Stimulated activated CD4-positive, alpha-beta T cell treated with anti-CD3 and anti-CD28 coated beads, Interleukin-15, amount 100 ng/mL, for 1 hour (primary cell): ENCODE measurements at places on chromosomes 3 and 15.

DNA sequence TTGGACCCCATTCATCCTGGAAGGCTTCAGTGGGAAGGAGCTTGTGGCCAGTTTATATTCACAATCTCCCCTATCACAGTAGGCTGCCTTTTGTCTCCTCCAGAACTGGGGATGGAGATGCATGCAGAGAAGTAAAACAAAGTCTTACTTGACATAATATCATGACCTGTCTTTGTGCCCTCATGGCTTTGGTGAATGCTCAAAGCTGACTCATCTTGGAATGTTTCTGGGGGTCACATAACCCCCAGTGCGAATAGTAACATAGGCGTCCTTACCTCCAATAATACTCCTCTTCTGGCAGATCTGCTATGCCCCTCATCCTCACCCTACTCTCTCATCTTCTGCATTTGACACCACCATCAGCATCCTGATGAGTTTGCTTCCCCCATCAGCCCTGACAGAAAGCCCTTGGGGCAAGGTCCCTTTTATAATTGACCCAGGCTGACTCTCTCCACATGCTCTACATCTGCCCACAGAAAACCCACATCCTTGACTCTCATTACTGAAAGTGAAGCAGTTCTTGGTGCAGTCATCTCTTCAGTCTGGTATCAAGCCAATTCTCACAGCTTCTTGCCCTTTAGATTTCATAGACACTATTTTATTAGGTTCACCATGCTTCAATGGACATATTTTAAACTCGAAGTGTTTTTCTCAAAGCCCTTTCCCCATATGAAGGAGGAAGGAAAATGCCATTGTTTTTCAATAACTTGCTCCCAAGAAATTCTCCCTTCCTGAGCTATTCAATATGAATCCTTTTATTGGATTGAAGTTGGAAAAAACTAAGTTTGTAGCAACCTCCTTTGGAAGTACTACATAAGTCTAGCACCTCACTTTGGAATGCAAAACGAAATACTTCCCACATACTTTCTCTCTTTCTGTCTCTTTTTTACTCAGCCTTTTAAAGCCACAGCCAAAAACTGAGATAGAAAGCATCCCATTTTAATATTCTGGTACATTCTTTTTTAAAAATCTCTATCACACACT is 36.6 kb downstream of the OSTN start:
- no peak for DNase-seq

GRCh38 chr3:75938921-75939320 is 153.6 kb upstream of the ZNF717 start:
- DNase-seq, result no peak

DNA sequence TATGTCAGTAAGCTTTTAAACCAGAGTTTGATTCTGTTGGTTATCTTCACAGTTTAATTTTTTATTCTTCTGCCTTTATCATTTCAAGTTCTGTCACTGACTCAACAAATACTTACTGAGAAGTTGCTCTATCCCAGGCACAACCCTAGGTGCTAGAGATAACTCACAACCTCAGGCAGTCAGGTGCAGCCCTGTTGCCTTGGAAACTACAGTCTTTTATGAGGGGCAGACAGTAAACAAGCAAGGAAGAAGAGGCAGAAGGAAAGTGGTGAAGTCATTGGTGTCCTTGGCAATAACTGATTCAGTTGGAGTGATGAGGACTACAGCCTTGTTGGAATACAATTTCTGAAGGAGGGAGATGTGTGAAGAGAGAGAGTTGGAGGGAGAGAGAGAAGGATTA is 142.1 kb upstream of the LRTM1 start:
- no peak for DNase-seq

DNA sequence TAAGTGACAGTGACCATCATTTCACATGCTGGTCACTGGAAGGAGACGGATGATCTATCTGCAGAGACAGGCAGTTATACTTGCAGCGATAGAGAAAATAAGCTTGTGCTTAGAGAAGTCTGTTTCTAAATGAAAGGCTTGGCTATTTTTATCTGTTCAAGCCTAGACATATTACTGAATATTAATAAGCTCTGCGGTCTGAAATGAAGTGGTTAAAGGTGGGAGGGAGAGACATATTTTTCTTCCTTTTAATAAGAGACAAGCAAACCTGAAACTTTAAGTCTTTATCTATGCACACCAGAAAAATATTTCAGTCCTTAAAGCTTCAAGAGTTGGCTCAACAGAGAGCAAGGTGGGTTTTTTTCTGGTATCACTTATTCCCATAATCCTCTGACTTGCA is 99.0 kb downstream of the CD200R1L start:
- no peak for DNase-seq

DNA sequence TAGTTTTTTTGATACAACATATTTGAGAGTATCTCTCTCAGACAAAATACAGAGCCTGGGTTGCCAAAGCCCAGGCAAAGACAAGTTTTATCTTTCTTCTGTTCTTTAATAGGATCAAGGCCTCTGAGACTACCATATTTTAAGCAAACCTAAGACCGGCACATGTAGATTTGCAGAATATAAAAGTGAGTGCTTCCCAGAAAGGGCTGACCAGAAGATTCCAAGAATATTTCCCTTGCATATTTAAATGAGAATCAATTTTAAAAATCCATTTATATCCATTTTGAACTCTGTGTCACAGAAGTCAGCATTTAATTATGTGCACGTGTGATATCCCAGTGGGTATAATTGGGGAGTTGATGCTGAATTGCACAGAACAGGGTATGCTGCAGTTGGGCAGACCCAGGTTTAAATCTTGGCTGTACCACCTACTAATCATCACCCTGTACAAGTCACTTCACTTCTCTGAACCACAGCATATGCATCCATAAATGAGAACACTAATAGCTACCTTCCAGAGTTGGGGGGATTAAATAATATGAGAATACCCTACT is 191.9 kb downstream of the ADAMTS9 start:
- DNase-seq, result no peak

DNA sequence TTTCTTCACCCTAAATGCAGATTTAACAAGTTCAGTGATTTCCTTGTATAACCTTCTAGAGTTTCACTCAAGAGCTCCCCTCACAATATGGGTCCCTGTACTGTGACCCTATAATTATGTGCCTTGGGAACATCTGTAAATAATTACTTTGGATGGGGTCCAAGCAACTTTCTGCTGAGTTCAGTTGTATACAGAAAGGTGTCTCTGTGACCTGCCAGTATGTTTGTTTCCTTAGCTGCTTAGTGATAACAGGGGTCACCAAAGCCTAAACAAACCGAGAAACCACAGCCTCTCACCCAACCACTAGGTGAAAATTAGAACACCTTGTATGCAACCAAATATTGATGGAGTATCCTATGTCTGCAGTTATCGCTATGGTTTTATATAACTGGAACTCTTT is 29.8 kb upstream of the SLC25A36 start:
- no peak for DNase-seq

- no peak for DNase-seq
Observed at GRCh38 chr3:195182470-195182795, 88.5 kb downstream of the XXYLT1 start.

DNA sequence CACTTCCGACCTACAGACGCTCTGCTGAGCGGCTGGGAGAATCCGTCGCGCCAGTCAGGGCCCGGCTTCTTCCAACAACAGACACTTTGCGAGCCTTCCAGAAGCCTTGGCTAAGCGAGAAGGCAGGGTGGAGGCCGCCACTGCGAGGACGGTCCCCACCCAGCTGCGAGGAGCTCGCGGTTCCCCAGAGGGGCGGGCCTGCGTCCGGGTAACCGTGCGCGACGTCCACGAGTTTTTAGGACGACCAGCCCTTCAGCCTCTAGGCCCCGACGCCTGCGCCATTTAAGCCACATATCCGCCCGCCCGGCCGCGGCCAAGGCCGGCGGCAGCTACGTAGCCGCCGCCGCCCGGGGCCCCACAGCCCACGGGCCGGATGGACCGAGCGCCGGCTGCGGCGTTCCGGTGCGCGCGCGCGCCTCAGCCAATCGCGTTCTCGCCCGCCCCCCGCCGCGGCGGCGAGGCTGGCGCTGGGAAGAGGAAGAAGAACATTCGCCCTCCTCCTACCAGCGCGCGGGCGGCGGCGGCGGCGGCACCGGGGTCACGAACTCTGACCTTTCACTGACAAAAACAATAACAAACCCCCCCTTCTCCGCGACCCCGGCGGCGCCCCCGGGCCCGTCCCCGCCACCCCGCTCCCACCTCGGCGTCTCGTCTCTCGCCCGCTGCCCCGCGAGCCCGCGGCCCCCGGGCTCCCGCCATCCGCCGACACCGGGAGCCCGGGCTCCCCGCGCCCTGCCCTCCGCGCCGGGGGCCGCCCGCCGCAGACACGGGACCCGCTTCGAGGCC is at the start of gene NR2C2:
TSS of gene NR2C2 (plus strand) at position 484 of the 786 bp plus-strand sequence. CDS start 56,332 bp downstream, outside the sequence.
- peak; percentile 80 for DNase-seq

DNA sequence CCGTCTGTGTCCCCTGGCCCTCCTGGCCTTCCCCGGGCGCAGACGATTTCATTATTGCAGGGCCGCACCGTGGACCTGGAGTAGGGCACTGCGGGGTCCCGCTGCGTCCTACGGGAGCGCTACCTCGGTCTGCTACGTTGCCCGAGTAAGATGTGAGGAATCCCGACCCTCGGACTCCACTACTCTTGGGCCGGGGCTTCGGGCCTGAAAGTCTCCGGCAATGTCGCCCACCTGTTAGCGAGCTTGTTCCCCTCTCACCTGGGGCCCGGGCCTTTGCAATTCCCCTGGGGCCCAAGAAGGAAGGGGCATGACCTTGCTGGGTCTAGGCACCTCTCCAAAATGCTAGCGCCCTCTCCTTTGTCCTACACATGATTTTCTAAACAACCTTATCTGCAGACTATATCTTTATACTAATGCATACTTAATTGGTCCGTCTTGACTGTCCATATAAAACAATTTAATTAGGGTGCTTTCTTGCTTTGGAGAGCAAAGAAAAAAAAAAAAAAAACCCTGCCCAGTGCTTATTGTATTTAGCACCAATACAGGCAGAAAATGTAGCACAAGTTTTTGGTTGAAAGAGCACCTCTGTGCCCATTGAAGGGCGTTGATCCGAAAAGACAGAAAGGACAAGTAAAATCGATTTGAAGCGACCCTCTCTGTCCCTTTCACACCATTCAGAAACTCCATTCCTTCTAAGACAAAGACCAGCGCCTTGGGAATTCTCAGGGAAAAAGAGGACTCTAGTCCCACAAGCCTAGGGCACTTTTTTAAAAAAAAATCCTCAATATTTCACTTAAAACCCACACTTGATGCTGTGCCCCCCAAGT is 7.0 kb upstream of the NR2F2 start:
- DNase-seq, result no peak

DNA sequence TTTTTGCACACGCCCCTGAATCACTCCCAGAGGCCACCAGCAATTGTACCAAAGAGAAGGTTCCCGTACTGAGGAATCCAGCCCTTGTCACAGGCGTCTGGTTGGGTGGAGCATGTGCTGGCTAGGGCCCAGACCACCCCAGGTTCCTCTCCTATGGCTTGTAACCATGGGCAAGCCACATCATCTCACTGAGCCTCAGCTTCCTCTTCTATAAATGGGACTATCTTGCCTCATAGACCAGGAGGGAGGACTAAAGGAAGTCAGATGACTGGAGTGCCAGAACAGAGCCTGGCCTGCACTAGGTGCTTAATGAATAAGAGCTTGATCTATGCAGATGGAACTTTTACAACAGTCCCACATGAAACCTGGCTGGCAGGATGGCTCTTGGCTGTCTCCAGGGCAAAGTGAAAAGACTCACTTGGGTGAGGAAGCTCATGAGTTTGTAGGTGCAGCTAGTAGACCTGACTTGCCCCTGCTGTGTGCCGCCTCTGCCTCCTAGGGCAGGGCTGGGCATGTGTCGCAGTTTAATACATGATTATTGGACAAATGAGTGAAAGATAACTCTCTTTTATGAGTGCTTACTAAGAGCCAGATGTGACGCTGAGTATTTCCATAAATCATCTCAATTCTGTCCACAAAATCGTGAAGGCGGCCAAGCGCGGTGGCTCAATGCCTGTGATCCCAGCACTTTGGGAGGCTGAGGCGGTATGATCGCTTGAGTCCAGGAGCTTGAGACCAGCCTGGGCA is 29.3 kb downstream of the CTSH start:
- no peak for DNase-seq

DNA sequence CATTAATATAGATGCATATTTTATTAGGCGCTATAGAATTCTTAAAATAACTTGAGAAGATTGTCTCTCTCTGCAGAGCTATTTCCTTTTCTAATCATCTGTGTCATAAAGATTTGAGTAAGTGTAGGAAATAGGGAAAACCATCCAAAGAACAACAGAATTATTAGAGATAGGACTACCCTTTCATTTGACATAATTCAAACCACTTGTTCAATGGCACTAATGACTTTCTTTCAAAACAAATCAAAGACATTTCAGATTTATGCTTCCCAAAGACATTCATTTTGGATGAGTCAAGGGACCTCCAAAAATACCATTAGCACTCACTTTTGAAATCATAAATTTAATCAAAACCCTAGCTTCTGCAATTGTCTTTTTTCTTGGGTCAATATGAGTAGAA is 29.5 kb downstream of the PRICKLE2 start:
- DNase-seq, result no peak

DNA sequence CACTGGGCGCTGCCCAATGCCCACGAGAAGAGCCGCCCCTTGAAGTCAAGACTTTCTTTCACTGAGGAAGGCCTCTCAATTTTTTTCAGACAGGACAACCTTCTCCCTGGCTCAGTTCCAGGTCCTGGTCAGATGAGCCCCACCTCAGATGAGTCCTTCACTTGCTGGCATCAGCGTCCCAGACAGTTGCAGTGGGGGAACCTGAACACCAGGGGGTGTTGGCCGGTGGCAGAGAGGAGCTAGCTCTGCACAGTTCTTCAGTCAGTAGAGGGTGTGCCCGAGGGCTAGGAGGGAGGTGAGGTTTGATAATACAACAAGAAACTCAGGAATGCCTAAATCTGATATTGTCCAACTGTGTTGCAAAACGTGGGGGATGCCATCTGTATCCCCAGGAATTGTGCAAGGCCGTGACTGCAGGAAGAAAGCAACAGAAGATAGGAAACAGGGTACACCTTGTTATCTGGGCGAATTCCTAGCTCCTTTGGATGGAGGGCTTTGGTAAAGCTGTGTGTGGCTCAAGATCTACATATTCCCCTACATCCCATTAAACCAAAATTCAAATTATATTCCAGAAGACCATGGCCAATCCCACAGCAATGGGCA is 34.3 kb downstream of the CCR3 start:
- peak; percentile 62 for DNase-seq

- DNase-seq, result no peak
Observed at GRCh38 chr3:152623286-152623911, 211.5 kb upstream of the P2RY1 start.

GRCh38 chr3:174278094-174278493 is 581.0 kb upstream of the NAALADL2 start:
- no peak for DNase-seq

DNA sequence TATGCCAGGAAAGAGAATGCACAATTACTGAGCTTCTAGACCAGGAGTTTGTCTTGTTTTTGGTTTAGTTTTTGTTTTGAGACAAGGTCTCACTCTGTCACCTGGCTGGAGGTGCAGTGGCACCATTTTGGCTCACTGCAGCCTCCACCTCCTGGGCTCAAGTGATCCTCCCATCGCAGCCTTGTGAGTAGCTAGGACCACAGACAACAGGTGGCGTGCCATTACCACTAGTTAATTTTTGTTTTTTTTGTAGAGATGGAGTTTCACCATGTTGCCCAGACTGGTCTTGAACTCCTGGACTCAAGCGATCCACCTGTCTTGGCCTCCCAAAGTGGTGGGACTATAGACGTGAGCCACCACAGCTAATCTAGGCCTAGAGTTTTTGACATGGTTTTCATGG is 104.4 kb upstream of the CCDC54 start:
- DNase-seq, result no peak

- no peak for DNase-seq
Observed at GRCh38 chr3:48077815-48078214, 61.6 kb upstream of the MAP4 start.
